Urinary bladder (tissue), 4 donors: ENCODE measurements at places on chromosomes 13 and 19.

DNA sequence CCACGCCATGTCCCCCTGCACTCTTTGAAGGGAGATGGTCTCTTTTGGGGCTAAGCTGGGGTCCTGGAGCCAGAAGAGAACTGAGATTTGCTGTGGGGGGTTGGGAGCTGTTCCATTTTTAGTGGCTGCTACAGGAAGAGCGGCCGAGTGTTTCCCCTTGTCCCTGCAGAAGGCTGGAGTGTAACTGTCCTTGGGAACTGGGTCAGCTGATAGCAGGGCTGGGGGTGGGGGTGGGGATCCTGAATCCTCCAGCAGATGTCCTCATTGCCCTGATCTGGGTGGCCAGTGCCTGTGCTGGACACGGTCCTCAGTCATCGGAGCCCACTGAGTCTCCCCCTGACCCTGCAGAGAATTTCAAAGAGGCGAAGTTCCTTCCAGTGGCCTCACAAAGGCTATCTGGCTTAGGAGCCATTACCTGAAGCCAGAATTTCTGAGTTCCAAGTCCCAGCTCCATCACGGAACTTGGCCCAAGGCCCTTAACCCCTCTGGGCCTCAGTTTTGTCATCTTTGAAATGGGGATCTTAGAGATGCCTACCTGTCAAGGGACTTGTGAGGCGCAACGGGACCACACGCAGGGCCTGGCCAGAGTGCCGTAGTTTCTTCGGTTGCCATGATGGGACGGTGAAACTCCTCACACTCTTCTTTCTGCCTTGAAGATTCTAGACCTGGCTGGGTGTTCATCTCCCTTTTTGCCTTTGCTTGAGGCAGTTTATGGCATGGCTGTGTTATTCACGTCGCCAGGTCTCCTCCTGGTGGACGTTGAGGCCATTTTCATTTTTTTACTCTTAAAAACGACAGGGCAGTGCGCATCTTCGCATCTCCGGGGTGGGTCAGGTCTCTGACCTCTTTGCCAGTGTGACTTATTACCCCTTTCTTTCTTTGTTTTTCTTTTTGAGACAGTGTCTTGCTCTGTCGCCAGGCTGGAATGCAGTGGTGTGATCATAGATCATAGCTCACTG lies 51.9 kb downstream of the DNM2 start:
- no peak for DNase-seq

- no peak for DNase-seq
Observed at GRCh38 chr19:32563761-32564160, 17.2 kb upstream of the PDCD5 start.

- DNase-seq = no peak
Observed at GRCh38 chr13:87820241-87820640, 149.1 kb downstream of the SLITRK5 start.

DNA sequence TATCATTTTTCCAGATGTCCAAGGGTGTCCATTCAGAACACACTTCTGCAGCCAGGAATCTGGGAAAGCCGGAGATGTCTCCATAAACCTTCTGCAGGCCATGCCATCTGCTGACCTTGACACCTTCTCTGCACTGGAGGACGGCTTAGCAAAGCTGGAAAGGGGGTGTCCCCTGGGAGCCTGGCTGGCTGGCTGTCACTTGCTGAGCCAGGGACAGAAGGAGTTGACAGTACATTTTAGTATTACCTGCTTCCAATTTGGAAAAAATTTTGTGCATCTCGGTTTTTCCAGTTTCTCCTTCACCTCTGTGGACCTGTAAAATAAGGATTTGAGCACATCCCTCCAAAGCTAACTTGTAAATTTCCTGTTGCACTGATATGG lies 8.1 kb upstream of the CHST8 start:
- no peak for DNase-seq

DNA sequence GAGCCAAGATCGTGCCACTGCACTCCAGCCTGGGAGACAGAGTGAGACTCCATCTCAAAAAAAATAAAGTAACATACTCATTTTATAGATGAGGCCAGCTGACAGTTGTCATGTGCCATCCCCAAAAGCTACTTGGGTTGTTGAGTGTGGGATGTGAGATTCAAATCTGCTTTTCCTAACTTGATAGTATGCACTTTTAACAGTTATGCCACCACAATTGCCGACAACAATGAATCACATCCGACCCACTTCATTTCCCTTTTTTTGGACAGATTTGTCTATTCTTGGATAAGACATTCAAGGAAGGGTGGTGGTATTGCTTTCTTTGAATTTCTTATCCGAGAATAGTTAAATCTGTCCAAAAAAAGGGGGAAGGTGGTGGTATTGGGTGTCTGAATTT lies 16.3 kb upstream of the DNMT1 start:
- DNase-seq = no peak

GRCh38 chr13:99356262-99357091 lies 49.3 kb upstream of the GPR183 start:
- no peak for DNase-seq

- DNase-seq = no peak
Observed at GRCh38 chr19:16030964-16031871, 45.1 kb upstream of the TPM4 start.

DNA sequence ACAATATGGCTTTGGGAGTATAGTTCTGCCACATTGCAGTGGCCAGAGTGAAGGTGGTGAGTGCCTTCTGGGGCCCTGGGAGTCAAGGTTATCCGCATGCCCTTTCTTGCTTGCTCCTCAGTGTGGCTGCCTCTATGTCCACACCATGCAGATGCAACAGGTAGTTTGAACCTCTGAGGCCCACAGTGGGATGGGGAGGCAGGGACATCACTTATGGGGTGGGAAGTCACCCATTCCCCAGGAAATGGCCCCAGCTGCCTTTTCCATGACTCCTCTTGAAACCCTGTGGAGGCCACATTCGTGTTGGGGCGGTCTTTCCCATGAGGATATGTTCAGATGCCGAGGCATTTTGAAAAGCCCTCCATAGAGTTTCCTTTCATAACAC lies 20.0 kb upstream of the ALOX5AP start:
- DNase-seq = no peak

DNA sequence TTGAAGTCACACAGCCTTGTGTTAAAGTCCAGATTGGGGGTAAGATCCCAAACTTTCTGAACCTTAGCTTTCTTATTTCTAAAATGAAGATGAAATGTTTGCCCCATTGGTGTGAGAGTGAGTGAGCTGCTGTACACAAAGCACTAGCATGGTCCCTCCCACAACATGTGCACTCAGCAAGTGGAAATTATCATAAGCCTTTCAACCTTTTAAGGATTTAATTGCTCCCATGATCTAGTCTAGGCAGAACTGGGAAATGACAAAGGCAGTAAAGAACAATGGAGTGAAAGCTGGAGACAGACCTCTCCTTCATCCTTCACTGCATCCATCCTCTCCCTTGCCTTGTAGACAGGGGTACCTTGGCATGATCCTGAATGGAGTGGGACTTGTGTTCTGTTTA lies 76.0 kb upstream of the GPR12 start:
- no peak for DNase-seq

GRCh38 chr13:106467427-106468122 lies 67.9 kb downstream of the EFNB2 start:
- no peak for DNase-seq

- DNase-seq = peak; percentile 91
Observed at GRCh38 chr19:41218615-41219507, at the start of gene AXL. AXL (plus strand) TSS chr19:41219223; CDS start chr19:41219393, 170 bp downstream.

DNA sequence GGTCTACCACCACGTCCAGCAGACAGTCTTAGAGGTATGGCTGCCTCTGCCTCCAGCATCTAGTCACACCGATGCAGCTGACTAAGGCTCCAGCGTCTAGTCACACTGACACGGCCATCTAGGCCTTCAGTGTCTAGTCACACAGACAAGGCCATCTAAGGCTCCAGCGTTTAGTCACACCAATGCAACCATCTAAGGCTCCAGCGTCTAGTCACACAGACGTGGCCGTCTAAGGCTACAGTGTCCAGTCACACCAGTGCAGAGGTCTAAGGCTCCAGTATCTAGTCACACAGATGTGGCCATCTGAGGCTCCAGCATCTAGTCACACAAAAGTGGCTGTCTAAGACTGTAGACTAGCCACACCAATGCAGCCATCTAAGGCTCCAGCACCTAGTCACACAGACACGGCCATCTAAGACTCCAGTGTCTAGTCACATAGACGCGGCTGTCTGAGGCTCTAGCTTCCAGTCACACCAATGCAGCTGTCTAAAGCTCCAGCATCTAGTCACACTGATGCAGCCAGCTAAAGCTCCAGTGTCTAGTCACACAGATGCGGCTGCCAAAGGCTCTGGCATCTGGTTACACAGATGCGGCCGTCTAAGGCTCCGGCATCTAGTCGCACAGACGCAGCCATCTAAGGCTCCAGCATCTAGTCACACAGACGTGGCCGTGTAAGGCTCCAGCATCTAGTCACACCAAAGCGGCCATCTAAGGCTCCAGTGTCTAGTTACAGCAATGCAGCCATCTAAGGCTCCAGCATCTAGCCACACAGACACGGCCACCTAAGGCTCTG lies 55.1 kb downstream of the KLF2 start:
- DNase-seq = no peak

DNA sequence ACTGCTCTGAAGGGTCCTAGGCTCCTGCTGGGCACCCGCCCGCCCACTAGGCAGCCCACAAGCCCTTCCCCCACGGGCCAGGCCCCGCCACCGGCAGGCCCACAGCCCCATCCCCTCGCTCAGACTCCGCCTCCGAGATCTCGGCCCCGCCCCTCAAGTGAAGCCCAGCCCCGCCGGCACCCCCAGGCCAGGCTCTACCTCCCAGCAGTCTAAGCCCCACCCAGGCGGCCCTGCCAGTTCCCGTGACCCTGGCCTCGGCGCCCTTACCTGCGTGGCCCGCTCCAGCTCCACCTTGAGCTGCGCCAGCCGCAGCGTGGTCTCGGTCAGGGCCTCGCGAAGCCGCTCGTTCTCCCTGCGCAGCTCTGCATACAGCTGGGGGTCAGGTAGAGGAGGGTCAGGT lies 16.3 kb downstream of the EPS8L1 start:
- DNase-seq = no peak

GRCh38 chr13:51874651-51875050 lies 12.9 kb downstream of the CCDC70 start:
- DNase-seq = no peak

GRCh38 chr13:83547043-83547442 lies 335.2 kb downstream of the SLITRK1 start:
- DNase-seq = no peak

DNA sequence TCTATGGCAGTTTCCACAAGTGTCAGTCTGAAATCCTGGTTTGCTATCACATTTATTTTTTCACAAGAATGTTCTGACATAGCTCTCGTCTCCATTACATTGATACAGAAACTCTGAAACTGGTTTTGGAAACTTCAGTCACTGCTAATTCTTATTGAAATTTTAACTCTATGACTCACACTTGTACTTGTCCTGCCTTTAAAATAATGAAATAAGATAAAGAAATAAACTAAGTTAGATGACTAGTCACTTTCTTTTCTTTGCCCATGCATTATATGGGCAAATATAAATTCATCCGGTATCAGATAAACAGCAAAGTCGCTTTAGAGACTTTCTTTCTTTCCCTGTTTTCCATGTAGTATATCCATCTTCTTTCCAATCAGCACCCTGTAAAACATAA lies 257.5 kb downstream of the PCDH9 start:
- no peak for DNase-seq
